Stimulated activated CD4-positive, alpha-beta T cell treated with anti-CD3 and anti-CD28 coated beads, Interleukin-1b, Interleukin-23, amount 100 ng/mL, for 4 hours (primary cell): ENCODE measurements at places on chromosomes 5 and 9.

GRCh38 chr5:96331681-96332361, 101.2 kb downstream of the PCSK1 start:
- no peak for DNase-seq

DNA sequence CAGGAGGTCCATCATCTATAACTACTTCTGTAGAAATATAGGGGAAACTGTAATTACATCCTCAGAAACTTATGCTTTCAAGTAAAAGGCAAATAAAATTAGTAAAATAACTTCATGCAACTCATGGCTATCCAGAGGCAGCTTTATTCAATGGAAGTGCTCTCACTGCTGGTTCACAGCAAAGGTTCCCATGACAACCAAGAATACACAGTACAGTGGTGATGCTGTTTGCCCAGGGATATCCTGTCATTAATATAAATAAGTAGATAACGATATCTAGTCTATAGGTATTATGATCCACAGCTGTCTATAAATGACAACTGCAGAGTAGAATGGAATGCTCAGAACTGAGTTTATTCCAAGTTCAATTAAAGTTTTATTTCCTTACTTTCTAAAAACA, 390.3 kb downstream of the PDE4D start:
- DNase-seq, result no peak

- no peak for DNase-seq
Observed at GRCh38 chr5:109524555-109524954, 114.8 kb upstream of the PJA2 start.

GRCh38 chr5:17832949-17833745, 198.9 kb downstream of the TAF11L14 start:
- no peak for DNase-seq

- DNase-seq, result no peak
Observed at GRCh38 chr5:122559676-122560075, 215.2 kb upstream of the SNX2 start.

- DNase-seq, result no peak
Observed at GRCh38 chr9:8916771-8917170, 1117.2 kb upstream of the DMAC1 start.

DNA sequence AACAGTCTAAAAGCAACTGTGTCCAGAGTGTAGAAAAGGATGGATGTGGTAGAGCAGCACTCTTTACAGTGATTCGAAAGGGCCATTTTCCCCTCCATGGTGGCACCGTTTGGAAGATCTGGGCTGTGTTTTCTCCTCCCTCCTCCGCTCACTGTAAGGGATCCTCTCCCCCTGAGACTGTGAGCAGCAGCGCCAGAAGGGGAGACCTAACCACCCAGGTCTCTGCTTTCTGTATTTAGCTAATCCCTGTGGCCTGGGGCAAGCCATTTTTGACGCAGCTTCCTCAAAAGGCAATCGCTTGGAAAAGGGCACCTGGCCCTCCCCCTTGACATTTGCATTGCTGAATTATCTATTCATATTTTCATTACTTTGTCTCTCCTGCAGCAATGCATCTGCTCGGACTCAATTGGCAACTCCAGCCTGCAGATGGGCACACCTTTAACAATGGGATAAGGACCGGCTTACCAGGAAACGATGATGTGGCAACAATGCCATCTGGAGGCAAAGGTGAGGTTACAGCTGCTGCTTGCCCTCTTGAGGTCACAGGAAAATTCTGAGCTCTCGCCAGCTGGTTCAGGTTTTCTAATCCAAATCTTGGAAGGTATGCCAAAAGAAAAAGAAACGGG, 244.3 kb upstream of the WWC1 start:
- no peak for DNase-seq

DNA sequence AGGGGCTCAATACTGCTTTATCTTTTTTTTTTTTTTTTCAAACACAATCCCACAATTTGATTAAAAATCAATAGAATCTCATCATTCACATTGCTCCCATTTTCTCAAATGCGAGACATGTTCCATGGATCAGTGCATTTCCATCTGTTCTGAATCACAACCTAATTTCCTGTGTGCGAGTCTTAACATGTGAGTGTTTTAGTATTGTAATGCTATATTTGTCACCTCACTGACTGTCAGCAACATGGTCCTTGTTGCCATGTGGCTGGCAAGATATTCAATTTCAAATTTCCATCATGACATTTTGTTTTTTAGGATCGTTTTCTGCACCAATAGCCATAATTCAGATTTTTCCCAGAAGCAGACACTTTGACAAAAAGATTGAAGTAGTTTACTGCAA, 233.2 kb upstream of the PRDM9 start:
- no peak for DNase-seq

- DNase-seq, result no peak
Observed at GRCh38 chr5:103057208-103058130, 62.5 kb downstream of the GIN1 start.

- DNase-seq, result no peak
Observed at GRCh38 chr5:137627706-137628105, 108.2 kb downstream of the KLHL3 start.

DNA sequence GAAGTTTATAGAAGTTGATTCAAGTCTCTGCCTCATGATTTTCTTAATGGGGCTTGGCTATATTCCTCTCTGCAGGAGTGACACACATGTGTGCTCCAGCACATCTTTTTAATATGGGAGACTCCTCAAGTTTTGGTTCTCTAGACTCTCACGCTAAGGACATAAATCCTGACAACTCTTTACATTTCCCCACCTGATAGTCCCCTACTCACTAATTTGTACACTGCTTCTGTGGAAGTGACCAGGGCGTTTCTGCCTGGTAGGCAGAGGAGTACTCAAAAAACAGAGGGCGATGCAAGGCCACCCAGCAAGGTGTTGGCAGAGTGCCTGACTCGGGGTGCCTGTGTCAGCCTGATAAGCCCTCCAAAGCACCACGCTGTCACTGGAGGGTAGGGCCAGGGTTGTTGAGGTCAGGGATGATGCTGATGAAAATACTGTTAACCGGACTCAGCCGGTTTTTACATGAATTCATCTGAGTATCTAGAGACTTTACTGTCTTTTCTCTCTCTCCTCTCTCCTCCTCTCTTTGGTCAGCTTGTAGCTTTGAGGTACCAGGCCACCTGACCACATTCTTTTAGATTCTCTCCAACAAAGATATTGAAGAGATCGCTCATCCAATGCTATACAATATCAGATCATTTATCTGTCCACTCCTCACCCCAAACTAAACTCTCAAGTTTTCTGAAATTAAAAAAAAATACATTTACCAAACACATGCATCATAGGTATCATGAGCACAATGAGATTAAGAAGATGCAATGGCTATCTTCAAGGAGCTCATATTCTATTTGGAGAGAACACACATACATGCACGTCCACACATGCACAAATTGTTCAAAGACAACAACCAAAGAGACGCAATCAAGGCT, 205.2 kb downstream of the PIK3R1 start:
- no peak for DNase-seq

GRCh38 chr5:103498211-103498610, 64.4 kb downstream of the NUDT12 start:
- no peak for DNase-seq

DNA sequence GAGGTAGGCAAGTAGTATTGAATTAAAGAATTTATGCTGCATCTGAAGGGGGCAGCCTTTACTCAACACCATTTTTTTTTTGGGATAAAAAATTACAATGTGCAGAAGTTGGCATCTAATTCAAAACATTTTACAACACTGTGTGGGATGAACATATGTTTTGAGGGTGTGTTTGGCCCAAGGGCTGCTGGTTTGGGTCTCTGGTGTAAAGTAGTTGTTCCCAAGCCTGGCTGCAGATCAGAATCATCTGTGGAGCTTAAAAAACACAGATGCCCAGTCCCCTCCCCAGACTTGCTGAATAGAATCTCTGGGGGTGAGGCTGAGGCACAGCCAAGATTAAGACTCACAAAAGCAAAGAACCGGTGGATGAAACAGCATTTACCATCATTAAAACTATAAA, 33.0 kb upstream of the PDZD2 start:
- no peak for DNase-seq

- no peak for DNase-seq
Observed at GRCh38 chr5:109041317-109041716, 293.6 kb downstream of the FER start.

GRCh38 chr9:5355226-5355625, 15.6 kb upstream of the RLN1 start:
- DNase-seq, result no peak

DNA sequence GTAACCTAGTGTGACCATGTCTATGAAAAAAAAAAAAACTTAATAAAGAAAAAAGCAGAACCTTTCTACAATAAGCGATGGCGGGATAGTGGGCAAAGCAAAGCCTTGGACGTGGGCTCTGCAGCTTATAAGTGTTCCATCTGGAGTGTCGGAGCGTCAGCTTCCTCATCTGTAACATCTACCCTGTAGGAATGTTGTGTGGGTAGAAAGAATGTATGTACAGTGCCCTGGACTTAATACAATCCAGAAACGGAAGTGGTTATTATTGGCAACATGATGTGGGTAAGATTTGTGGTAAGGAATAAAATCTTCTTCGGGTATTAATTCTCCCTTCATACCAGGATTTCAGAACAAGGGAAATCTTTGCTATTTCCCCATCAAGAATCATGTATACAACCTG, 66.5 kb downstream of the SEMA5A start:
- no peak for DNase-seq

DNA sequence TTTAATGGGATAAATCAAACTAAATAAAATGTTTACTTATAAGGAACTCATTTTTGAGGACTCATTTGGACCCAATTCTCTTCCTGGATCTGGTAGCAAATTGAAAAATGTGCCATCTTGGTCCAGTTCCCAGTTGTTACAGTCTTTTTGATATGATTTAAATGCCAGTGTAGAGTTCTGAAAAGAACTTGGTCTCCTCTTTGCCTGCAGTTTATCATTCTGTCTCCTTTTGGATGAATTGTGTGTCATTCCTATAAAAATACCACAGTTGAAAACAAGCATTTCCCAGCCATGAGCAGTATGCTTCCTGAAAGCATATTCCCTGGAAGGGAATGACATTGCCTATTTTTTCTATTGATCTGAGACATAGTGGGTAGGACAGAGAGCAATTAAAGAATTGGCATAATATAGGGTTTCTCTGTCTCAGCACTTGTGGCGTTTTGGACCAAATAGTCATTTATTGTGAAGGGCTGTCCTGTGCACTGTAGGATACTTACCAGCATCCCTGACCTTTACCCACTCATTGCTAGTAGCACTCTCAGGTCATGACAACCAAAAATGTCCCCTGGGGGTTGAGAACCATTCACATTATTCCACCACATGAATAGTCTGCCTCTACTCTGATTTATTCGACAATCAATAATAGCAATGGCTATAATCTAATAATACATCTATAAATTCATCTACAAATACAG, 181.8 kb downstream of the NXNL2 start:
- DNase-seq, result no peak

DNA sequence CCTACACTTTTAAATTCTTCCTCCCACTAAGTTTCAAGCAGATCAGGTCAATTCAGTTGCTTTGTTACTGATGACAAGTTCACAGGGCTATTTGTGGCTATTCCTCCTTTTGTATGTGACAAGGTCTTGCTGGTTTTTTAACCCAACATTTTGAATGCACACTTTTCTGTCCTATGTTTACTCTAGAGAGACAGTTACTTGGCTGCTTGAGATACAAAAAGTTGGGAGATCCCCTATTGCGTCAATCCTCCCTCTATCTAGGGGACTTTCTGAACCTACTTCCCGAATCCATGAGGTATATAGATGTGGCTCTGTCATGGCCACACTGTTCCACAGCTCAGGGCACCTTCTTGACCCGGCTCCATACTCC, 386.7 kb downstream of the NTRK2 start:
- no peak for DNase-seq

DNA sequence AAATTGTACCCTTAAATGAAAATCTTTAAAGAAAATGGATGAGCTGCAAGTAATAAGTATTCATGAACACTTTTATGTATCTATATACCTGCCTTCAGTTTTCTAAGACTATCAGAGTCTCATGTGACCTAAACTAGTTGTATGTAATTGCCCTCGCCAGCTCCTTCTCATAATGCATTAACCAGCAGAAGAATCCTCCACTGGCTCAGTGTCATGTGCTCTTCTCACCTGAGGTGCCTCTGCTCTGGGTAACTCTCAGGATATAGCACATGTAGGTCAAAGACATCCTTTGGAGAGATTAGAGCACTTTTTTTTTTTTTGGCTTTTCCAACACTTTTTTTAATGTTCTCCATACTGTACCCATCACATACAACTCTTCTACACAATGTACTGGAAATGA, 183.7 kb upstream of the GNA14 start:
- no peak for DNase-seq

- DNase-seq, result no peak
Observed at GRCh38 chr9:649128-650074, 192.1 kb upstream of the DMRT1 start.

DNA sequence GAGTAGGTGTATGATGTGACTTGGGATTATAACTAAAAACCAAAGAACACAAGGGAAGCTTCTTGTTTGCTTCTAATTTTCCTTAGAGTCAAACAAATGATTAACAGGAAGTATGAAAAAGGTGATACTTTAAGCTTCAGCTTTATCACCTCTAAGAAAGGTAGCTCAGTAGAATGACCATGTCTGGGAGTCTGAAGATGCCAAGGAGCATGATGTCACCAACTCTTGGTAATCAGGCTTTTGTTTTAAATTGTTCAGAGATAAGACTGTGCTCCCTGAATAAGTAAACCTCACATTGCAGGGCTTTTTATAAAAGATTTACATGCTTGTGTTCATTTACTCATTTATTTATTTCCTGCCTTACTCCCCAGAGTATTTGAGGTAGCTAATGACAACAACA, 169.9 kb downstream of the FER start:
- no peak for DNase-seq

- DNase-seq, result no peak
Observed at GRCh38 chr5:112870966-112871365, 9.9 kb downstream of the SRP19 start.

- DNase-seq, result no peak
Observed at GRCh38 chr5:171989946-171990712, 16.3 kb downstream of the FBXW11 start.

GRCh38 chr5:142551338-142552067, 134.4 kb downstream of the FGF1 start:
- no peak for DNase-seq

- DNase-seq, result no peak
Observed at GRCh38 chr9:134629061-134629585, 12.5 kb upstream of the COL5A1 start.

- no peak for DNase-seq
Observed at GRCh38 chr9:128257086-128257825, 18.6 kb downstream of the GOLGA2 start.

- DNase-seq, result no peak
Observed at GRCh38 chr9:88936668-88937067, 54.6 kb upstream of the S1PR3 start.

GRCh38 chr5:111463311-111463710, 49.0 kb downstream of the STARD4 start:
- DNase-seq, result no peak

GRCh38 chr9:28938981-28939380, 1365.7 kb upstream of the C9orf72 start:
- no peak for DNase-seq

GRCh38 chr5:160087199-160087598, 32.1 kb downstream of the PWWP2A start:
- no peak for DNase-seq

DNA sequence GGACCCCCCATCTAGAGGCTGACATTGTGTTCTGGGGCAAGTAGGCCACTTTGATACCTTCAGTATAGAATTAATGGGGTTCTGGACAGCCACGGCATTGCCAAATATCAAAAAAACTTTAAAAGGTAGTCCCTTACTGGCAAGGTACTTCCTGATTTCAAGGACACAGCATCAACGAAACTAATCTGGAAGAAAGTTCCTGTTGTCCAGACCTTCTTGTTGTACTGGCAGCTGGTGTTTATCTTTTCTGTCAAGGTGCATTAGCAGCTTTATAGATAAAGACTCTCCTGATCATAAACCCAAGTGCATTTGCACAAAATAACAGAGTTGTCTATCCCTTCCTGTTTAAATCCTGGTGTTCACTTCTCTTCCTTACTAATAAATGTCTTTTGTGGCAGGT, 23.7 kb upstream of the GOLGA1 start:
- no peak for DNase-seq
